ENCODE measurements at places on chromosomes 6 and 20.

DNA sequence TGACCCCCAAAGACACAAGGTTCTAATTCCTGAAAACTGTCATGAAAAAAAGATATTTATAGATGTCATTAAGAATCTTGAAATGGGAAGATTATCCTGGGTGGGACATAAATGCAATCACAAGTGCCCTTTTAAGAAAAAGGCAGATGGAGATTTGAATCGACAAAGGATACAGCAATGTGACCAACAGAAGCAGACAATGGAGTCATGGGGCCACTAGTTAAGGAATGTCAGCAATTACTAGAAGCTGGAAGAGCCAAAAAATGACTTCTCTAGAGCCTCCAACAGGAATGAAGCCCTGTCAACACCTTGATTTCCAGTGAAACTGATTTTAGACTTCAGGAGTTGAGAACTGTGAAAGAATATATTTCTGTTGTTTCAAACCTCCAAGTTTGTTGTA is 448.5 kb downstream of the MEI4 start:
- DNase-seq = no peak

DNA sequence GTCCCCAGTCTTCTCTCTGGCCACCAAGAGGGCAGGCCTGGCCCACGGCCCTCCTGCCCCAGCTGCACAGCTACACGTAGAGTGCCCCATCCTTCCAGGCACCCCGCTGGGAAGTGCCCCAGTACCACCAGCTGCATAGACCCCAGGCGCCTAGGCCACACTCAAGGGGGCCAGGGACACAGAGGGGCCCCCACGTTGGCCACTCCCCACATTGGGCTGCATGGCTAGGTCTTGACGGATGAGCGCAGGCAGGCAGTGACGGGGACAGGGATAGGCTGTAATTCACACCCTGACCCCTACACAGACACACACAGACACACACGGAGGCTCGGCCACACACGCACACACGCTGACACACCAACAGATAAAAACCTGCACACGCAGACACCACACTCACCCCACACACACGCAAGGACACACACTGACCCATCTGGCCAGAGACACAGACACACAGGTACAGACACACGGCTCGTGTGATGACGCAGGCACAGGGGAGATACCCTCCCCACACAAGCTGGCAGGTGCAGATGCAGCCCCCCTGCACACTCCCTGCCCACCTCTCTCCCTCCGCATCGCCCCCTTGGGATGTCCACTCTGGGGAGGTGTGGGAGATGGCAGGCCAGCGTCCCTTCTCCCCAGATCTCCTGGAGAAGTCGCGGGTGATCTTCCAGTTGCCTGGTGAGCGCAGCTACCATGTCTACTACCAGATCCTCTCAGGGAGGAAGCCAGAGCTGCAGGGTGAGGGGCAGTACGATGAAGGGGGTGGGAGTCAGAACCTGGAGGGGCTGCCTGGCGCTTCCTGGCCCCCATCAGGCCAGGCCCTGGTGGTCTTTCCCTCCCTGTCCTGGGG is 30.0 kb downstream of the MYH7B start:
- no peak for DNase-seq

DNA sequence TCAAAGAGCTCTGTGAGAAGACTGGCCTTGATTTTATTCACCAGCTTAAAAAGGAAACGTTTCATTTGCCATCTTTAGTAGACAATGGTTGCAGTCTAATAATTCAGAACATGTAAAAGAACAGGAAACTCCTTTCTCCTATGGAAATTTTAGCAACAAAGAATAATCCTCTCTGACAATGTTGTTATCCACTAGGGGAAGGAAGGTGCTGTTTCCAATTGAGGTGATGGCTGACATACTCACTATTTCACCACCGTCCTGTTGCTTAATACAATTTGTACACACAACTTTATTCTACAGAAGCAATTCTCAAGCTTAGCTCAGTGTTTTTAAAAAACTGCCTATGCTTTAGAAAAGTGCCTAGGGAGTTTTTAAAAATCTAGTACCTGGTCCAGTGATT is 192.7 kb downstream of the ARHGAP18 start:
- no peak for DNase-seq

GRCh38 chr20:4045741-4046140 is 30.4 kb upstream of the RNF24 start:
- no peak for DNase-seq

- DNase-seq = no peak
Observed at GRCh38 chr6:132948889-132949288, 134.5 kb downstream of the RPS12 start.

- DNase-seq = no peak
Observed at GRCh38 chr6:70470016-70470415, 56.7 kb downstream of the FAM135A start.

GRCh38 chr6:7496266-7496875 is 45.1 kb upstream of the DSP start:
- DNase-seq = no peak

GRCh38 chr6:28633445-28634215 is 107.9 kb downstream of the GPX5 start:
- DNase-seq = no peak

DNA sequence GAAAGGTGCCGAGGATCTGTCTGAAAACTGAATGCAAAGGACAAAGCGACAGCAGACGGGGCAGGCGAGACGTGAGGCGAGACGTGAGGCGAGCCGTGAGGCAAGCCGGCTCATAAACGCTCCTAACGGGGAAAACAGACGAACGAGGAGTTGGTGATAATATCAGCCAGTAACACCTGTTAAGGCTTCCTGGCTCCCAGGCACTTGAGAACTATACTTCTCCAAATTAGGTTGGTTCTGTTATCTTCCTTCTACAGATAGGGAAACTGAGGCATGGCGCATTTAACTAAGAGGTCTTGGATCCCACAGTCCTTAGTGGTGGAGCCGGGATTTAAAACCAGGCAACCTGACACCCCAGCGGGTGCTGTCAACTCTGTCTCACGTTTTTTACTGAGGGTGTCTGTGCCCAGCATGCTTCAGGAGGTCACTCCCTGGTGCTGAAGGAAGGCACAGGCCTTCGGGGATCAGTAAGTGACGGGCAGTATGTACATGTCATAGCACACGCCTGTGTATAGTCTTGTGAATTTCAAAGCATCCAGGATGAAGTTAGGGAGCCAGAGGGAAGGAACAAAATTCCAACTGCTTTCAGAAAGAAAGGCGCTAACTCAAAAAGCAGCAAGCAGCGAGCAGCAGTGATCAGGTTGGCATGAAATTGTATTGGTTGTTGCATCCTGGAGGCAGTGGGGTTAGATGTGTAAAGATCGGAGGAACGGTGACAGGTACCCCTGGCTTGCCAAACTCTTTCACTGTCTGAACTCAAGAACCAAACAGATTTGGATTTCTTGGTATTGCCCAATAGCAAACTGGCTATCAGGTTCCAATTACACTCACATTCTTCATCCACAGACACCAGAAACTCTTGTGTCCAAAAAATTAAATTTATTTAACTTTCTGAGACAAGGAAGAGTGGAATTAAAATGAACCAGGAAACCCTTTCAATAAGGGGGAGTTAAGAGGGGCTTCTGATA is 318.7 kb downstream of the THBS2 start:
- no peak for DNase-seq

DNA sequence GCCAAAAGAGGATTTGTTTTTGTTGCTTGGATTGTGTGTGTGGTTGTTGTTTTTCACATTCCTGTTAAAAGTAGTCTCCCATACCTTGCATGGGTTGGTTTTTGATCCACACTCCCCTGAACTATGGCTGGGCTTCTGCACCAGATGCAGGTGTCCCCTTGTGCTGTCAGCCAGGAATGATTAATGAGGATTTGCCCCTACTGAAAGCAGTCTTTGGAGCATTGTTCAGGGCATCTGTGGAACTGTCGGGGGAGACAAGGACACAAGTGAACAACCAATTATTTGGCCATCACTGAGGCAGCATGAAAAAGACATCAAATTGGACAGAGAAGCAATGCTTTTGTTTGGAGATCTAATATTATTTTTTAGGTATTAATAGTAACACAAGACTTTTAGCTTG is 373.2 kb upstream of the MMS22L start:
- DNase-seq = no peak

DNA sequence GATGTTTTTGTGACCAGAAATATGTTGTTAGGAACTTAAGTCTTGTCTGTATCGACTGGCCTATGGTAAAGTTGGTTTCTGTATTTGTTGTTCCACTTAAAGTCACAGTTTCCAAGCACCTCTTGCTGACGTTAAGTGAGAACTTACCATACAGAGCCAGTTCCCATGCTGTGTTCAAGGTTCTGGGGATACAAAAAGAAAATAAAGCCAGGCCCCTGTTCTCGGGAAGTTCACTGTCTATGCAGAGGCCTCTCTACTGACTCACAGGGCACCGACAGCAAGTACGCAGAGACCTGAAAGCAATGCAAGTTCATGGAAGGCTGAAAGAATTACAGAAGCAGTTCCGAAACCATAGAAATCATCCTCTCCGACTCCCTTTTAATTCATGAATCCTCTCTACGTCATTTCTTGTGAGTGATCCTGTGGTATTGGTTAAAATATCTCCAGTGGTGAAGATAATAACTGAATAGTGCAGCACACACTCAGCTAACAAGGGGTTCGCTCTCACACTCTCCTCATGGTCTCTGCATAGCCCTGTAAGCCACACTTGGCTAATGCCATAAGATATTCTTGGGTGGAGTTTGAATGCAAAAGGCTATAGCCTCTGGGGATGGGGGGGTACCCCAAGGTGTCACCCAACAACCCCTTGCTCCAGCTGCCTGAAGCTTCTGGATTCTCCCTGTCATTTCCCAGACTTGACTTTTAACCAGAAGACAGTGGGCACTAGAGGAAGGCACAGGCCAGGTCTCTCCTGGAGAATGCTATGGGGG is 91.2 kb upstream of the EXOC2 start:
- DNase-seq = no peak

DNA sequence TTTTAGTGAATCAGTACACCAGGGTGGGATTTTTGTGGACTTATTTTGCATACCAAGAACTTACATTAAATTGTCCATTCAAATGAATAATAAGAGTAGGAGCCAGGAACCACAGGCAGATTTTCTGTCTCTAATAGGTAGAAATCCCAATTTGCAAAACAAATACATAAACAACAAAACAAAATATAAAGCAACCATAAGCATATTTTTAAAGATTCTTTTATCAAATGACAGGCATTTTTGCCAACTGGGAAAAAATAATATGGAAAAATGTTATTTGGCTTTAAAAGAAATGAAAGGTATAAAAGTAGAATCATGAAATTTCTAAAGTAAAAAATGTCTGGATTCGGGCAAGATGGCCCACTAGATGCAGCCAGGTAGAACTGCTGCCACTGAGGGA is 71.2 kb upstream of the PDE7B start:
- DNase-seq = no peak

DNA sequence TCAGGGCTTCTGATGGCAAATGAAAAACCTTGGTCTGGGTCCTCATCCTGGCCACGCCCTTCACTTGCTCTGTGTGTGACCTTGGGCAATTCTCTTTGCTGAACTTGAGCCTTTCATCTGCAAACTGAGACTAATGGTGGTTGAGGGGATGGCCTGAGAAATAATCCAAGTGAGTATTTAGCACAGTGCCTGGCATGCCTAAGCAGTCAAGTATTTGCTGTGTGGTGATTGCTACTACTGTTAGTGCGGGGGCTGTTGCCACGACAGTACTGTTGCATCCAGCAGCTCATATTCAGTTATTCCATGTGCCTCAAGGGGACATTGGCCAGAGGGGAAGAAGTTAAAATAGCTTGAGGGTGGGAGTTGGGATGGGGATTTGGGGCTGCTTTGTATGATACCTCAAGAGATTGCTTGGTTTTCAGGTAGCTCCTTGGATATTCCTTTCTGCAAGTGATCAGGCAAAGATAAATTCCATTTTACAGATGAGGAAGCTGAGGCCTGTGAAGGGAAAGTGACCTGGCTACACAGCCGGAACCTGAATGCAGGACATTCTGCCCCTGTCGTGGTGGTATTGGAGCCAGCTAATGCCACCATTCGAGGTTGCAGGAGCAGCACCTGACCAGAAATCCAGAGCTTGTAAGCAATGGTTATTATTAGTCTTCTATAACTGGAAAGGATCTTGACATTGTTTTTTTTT is 45.1 kb upstream of the EPB41L1 start:
- no peak for DNase-seq

DNA sequence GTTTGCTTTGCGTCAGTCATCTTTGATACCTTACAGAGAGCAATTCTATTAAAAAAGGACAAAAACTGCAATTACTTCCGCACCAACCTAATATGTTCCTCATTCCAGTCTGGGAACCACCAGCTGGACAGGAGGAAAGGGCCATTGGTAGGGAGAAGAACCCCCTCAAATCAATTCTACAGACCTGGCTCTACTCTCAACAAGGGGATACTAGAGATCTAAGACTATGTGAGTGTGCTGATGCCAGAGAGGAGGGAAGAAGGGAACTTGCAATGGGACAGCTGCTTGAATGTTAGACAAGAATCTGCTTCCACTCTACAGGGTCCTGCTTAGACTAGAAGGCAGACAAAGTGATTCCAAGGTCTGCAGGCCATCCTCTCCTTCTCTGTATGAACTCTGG is 13.3 kb downstream of the MRPS18A start:
- no peak for DNase-seq

DNA sequence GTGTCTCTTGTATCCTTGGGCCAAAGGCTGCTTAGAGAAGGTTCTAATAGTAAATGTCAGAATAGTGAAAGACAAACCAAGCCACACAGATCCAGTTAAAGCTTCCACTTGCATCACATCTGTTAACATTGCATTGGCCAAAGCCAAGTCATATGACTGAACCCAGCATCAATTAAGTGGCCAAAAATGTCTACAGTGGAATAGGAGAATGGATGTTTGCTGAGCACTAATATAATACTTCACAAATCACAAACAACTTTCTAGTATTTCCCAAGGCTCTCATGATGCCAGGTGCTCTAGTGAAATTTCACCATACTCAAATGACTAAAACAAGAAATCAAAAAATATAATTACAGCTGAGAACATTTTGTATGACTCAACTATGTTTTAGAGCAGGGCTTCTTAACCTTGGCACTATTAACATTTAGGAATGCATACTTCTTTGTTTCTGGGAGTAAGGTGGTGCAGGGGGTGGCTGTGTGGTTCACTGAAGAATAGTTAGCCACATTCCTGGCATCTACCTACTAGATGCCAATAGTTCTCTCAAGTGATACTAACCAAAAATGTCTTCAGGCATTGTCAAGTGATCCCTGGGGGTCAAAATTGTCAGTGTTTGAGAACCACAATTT is 148.0 kb upstream of the SPTLC3 start:
- no peak for DNase-seq

DNA sequence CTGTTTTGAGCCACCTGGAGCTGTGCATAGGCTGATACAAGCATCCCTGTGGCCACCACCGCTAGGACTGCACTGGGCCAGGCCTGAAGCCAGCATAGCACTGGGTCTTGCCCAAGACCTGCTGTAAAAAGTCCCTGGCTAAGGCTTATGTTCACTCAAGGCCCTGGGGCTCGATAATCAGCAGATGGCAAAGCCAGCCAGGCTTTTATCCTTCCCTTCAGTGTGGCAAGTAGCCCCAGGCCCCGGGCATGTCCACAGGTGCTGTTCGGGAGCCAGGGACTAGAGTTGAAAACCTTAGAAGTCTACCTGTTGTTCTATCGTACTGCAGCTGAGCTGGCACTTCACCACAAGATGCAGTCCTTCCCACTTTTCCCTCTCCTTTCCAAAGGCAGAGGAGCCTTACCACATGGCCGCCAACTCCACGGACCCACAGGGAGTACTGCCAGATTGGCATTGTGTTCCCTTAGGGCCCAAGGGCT is 226.4 kb upstream of the ZNF217 start:
- no peak for DNase-seq

Data from GM18507 (cell line).